ENCODE measurements at places on chromosomes 2 and 18.

DNA sequence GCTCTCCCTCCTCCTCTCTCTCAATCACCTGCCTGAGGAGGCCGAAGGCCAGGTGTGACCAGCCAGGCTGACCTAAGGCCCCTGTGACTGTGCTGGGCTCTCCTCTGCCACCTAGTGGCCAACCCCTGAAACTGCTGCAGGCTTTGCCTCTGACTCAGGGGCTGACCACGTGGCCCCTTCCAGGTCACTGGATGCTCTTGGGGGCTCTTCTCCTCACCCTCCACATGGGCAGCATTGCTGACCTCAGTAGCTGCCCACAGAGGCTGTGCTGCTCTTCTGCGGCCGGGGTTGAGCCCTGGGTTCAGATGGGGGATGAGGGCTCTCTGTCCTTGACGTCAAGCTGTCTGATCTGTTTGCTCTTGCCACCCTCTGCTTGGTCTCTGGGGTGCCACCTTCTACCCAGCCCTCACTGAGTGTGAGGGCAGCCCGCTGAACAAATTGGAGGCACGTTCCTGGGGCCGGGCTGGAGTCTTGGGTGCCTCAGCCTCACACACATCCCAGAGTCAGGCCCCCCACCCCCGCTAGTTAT is 122.7 kb downstream of the TWIST2 start:
- peak; percentile 74 for DNase-seq

- DNase-seq = peak; percentile 30
Measured at GRCh38 chr2:152336119-152336853, 1.3 kb downstream of the FMNL2 start.

DNA sequence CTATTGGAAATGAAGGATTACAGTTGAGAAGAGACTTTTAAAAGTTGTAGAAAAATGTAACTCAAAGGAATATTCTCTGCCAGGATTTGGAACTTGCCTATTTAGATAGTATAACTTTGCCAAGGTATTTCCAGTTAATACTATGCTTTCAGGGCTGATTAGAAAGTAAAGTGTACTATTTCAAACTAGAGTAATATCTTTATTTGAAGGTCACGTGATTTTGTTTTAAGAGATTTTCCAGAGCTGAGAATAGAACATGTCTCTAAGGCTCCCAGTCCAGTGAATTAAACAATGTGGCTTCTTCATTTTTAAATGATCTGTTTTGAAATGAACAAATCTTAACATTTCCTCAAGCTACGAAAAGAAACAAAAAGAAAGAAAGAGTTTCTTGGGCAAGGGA is 53.9 kb downstream of the CCDC148 start:
- no peak for DNase-seq

GRCh38 chr18:52152036-52152435 is 188.0 kb upstream of the DCC start:
- DNase-seq = no peak

DNA sequence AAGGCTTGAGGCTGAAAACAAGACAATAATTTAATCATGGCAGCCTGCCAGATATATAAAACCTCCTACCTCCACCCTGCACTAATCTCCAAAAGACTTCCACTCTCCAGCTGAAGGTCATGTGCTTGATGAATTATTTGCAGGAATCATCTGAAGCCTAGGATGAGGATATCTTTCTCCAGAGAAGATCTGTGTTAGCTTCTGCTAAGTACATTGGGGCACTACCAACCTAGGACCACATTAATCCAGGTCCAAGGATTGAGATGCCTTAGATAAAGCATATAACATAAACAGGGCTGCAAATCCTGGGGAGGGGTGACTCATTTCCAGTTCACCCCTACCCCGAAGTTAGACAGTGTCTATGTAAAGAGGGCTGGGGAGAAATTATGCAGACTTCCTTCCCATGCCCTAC is 80.5 kb upstream of the FRZB start:
- DNase-seq = no peak

GRCh38 chr18:50697509-50697908 is 122.3 kb downstream of the MRO start:
- no peak for DNase-seq

DNA sequence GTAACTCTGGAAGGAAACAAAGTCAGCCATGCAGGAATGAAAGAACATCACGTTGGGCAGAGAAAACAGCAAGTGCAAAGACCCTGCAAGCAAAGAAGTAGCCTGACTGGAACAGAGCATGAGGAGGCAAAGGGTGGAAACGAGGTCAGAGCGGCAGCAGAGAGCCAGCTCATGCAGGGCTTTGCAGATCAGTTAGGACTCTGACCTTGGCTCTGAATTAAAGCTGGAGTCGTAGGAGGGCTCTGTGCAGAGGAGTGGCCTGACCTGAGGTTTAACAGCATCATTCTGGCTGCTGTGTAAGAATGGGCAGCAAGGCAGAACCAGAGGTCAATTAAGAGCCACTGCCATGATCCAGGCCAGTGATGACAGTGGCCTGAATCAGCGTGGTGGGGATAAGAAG is 220.7 kb downstream of the PRKCE start:
- no peak for DNase-seq

GRCh38 chr2:236689393-236689700 is 119.7 kb downstream of the ACKR3 start:
- no peak for DNase-seq

DNA sequence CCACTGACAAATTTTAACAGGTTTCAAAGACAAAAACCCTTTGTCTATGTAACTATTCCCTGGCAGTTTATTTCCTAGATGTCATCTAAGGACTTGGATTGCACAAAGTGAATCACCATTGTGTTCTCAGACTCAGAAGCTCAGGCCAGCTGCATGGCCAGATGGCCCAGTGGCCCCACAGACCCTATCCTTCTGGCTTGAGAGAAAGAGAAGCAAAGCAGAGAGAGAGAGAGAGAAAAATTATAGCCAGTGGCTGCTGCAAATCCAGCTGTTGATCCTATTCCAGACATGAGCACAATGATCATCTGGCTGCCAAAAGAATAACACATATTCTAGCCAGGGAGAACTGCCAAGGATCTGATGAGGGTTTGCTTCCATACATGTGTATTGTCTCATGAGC is 25.8 kb downstream of the CTLA4 start:
- DNase-seq = no peak

DNA sequence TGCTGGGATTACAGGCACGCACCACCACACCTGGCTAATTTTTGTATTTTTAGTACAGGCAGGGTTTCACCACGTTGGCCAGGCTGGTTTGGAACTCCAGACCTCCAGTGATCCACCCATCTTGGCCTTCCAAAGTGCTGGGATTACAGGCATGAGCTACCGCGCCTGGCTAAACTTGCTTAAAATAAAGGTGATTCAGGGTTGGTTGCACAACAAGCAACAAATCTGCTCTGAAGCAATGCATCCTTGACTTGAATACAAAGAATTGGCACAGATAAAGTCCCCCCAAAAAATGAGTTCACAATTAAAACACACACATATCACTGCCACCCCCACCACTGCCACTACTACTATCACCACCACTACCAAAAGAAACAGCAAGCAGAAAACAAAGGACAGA is 34.9 kb downstream of the CCDC88A start:
- no peak for DNase-seq

- DNase-seq = no peak
Measured at GRCh38 chr18:857986-858385, 45.9 kb upstream of the YES1 start.

GRCh38 chr2:133523406-133523805 is 44.9 kb downstream of the NCKAP5 start:
- no peak for DNase-seq

DNA sequence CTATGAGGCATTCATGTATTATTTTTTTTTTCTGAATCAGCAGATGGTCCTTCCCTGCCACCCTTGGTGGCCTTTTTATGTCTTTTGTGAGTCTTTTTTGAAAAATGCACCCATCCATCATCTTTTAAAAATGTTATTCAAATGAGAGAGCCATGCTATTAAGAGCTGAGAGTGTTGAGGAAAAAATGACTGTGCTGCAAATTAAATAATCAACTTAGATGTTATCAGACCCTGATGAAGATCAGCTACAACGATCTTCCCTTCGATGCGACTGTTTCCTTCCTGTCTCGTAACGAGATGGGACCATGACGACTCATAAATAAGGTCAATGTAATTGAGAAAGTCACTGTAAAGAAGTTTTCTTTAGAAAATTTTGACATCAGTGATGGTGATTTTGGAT is 44.4 kb downstream of the TRIB2 start:
- no peak for DNase-seq

GRCh38 chr2:99187011-99187410 is 6.0 kb downstream of the MRPL30 start:
- no peak for DNase-seq

GRCh38 chr2:28666496-28667184 is 85.0 kb upstream of the PPP1CB start:
- no peak for DNase-seq

- no peak for DNase-seq
Measured at GRCh38 chr2:74188018-74188601, 9.4 kb upstream of the MOB1A start.

- DNase-seq = no peak
Measured at GRCh38 chr2:101115664-101116063, 35.5 kb downstream of the TBC1D8 start.

DNA sequence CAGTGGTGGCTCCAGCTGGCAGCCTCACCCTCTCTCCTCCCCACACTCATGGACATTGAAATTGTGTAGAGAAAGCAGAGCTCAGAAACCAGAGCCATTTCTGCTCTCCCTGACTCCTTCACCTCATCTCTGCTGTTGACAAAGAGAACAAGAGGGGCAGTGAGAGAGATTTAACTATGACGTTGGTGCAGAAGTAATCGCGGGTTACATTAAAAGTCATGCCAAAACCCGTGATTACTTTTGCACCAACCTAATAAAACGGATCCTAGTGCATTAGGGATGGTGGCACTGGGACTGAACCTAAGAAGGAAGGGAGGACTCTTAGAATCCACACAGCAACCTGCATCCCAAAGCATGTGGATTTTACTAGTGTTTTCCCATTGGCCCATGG is 113.3 kb upstream of the CDC42EP3 start:
- DNase-seq = no peak

DNA sequence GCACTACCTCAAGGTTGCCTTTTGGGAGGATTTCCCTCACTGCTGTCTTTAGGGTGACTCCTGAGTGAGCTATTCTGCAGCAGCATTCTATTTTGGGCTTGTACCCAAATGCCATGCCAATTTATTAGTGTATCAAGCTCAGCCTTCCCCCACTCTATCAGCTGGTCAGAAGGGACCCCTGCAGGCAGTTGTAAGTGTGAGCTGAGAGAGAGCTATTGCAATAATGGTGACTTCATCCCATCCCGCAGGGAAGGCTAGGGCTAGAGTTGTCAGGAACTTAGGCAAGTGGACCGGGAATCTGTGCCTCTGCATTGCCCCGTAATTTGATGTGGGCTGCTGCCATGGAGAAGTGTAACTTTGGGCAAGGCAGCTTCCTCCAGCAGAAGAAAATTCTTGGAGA is 1.8 kb upstream of the CRYGB start:
- DNase-seq = no peak

GRCh38 chr2:127388423-127389164 is 819 bp upstream of the MAP3K2 start:
- DNase-seq = no peak

DNA sequence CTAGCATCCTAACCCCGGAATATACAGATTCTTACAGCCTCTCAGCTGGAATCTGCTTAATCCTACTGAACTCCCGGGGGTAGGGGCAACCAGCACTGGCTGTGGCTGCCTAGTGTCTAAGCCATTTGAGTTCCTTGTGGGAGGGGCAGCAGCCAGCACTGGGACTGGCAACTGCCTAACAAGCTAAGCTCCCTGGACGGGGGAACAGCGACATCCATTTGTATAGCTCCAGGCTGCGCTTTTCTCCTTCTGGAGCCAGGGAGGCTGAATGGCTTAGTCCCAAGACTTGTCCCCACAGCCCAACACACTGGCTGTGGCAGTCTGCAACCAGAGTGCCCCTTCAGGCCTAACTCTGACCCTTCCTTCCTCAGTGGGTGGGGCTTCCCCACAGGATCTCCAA is 787.2 kb downstream of the METTL4 start:
- DNase-seq = no peak

- no peak for DNase-seq
Measured at GRCh38 chr2:165022781-165023180, 67.5 kb upstream of the SLC38A11 start.

GRCh38 chr2:31170071-31170698 is 31.9 kb upstream of the GALNT14 start:
- DNase-seq = peak; percentile 57

DNA sequence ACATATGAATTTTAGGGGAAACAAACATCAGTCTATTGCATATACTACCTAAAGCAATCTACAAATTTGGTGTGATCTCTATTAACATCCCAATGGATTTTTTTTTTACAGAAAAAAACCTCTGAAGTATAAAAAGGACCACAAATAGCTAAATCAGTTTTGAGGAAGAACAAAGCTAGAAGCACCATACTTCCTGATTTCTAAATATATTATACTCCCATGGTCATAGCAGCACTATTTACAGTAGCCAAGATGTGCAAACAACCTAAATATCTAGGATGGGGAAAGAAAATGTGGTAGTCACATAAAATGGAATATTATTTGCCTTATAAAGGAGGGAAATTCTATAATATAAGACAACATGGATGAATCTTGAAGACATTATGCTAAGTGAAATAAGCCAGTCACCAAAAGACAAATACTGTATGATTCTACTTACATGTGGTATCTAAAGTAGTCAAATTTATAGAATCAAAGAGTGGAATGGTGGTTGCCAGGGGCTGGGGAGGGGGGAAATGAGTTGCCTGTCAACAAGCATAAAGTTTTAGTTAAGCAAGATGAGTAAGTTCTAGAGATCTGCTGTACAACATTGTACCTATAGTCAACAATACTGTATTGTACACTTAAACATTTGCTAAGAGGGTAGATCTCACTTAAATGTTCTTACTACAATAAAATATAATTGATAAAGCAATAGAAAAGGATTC is 17.6 kb upstream of the CASP8 start:
- DNase-seq = no peak

GRCh38 chr18:75227535-75228296 is 17.1 kb downstream of the TSHZ1 start:
- DNase-seq = no peak

GRCh38 chr2:176960736-176961520 is 251.7 kb upstream of the HNRNPA3 start:
- DNase-seq = no peak

GRCh38 chr2:40034198-40034597 is 255.1 kb upstream of the THUMPD2 start:
- no peak for DNase-seq

DNA sequence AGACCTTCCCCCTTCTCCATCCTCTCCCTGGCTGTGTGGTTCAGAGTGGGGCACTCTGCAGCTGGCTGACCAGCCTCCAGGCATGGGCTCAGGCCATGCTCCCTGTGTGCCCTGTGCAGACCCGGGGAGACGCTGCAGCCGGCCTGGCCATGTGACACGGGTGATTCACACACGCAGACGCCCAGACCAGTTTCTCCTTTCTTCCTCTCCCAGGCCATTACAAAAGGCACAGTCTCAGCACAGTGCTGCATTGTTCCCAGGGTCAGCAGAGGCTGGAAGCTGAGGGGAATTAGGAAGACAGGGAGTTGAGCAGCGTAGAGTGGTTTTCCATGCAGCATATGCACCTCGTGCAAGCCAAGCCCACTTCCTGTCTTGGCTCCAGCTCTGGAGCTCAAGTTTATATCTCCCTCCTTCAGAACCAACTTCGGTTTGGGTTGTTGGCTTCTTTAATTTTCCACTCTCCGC is 288.5 kb downstream of the TNS1 start:
- DNase-seq = no peak
